Fibroblast of skin of back (primary cell): ENCODE measurements at places on chromosomes 12 and 14.
A peak's percentile ranks its signal among the peaks of the same experiment; 100 is the strongest.

DNA sequence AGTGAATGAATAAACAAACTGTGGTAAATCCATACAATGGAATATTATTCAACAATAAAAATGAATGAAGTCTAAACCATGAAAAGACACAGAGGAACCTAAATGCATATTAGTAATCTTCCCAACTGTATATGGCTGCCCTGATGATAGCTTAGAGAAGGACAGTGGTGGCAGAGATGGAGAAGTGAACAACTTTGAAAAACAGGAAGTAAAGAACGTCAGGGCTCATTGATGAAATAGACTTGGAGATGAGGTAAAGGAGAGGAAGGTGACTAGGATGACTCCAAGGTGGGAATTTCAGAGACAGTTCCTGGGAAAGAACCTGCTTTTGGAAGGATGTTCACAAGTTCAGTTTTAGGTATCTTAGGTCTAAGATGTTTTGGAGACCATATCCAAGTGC, 36.3 kb upstream of the NT5DC3 start:
- no peak for DNase-seq

DNA sequence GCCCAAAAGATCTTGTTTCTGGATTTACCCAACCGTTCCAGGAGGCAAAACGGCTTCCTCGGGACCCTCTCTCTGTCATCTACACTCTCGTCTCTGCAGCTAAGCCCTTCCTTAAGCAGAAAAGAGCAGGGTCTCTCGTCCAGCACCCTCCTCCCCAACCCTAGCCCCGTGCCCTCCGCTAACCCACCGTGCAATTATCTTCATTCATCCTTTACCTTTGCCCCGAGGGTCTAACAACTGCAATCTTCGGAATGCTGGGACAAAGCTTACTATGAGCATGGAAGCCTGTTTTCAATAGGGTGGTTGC, 276 bp upstream of the BMAL2 start:
- DNase-seq, result no peak

DNA sequence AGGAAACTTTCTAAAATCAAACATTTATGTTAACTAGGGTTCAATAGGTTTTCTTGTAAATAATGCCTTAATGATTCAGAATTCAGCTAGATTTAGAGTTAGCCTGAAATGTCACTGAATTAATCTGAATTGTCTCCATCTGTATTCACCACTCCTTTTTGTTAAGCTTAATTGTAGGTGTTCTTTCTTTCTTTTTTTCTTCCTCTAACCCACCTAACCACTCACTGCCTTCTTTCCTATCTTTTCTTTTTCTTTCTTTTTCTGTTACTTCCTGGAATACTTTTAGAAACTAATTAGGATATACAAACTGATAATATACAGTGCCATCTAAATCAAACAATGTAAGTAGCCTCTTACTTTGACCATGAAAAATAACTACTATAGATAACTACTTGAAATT, 29.9 kb downstream of the G2E3 start:
- DNase-seq, result no peak

DNA sequence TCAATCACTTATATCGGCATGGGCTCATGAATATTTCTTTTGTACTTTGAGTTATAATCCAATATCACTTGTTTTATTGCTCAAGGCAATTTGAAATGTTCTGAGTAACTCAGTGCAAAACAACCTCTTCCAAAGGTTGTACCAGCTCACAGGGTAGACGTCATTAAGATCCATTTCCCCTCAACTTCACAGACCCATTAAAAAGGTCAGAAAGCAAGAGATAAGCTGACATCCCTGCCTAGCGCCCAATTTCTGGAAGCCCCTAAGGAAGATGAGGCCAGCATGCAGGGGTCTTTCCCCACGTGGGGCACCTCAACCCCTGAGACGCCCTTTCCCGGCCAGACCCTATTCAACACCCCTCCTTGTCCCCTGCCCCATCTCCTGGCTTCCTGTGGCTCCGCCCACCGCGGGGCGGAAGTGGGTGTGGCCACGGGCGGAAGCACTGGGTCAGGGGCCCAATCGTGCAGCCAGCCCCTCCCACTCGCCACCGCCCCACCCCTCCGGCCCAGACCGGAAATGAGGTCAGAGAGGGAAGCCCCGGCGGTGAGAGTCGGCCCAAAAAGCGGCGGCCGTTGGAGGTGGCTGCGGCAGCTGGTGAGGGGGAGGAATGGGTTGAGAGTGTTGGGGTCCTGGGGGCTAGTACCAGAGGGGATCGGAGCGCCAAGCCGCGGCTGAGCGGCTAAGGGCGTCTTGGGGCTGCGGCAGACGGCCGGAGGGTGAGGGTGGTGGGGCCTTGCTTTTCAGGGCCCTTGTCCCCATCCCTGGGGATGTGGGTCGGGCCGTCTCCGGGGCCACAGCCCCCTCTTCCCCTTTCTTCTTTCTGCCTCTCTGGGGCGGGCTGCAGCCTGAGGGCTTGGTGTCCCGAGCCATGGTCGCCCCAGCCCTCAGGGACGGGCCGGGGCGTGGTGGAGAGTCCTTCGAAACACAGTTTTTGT, at the start of gene GPATCH2L:
Gene GPATCH2L, plus strand, starts transcription at position 525 of the 935 bp plus-strand sequence. CDS start 2,442 bp downstream, outside the sequence.
- DNase-seq, result peak; percentile 91

DNA sequence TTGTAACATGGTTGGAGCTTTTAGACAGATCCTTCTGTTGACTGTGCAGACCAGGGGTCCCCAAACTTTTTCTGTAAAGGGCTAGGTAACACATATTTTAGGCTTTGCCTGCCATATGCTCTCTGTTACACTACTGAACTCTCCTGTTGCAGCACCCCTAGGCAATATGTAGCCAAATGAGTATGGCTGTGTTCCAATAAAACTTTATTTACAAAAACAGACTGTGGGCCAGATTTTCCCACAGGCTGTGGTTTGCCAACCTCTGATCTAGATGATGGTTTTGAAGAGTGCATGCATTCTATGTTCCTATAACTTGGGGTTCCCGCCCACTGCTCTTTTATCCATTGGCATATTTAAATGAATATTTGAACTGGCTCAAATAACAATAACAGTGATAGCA, 180.3 kb upstream of the VASH1 start:
- no peak for DNase-seq

GRCh38 chr14:82488473-82488872, 954.8 kb upstream of the SEL1L start:
- no peak for DNase-seq

GRCh38 chr12:78269620-78270019, 438.9 kb downstream of the NAV3 start:
- DNase-seq, result no peak

- DNase-seq, result peak; percentile 78
Observed at GRCh38 chr12:50087995-50088394, 2.9 kb downstream of the SMARCD1 start.

GRCh38 chr12:90999966-91000365, 4.8 kb downstream of the EPYC start:
- peak; percentile 65 for DNase-seq

DNA sequence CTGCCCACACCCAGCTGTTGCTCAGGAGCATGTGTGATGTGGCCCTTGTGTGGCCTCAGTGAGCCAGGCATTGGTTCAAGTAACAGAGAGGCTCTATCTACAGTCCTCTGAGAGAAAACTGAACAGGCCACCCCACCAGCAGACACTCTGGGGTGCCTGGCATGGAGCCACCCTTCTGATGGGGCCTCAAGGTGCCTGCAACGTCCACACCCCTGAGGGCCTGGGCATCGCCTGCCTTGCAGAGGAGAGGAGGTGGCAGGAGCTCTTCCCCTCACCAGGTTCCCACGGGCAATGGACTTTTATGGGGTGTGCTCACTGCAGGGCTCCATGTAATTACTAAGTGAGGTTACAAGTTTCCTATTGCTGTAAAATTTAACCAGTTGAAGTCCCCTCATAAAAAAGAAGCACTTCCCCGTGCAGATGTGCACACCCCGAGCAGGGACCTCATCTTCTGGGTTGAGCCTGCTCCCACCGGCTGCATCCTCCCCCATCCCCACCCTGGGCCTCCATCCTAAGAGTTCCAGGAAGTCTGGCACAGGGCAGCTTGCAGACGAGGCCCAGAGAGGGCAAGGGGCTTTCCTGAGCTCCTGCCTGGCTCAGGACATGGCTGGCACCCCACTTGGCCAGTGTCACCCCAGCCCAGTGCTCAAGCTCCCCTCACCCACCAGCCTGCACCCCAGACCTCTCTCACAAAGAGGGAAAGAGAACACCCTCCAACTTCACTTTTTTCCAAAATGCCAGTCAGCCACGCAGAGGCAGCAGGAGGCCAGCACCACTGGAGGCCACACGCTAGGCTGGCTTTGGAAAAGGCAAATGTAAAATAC, 270.4 kb upstream of the RTL1 start:
- DNase-seq, result no peak

GRCh38 chr14:104604458-104605449, at the start of gene TMEM179:
TMEM179 (minus strand) TSS chr14:104604772; CDS start chr14:104604741, 31 bp downstream.
- DNase-seq, result peak; percentile 32

- DNase-seq, result no peak
Observed at GRCh38 chr14:100556936-100557505, 30.2 kb downstream of the BEGAIN start.

DNA sequence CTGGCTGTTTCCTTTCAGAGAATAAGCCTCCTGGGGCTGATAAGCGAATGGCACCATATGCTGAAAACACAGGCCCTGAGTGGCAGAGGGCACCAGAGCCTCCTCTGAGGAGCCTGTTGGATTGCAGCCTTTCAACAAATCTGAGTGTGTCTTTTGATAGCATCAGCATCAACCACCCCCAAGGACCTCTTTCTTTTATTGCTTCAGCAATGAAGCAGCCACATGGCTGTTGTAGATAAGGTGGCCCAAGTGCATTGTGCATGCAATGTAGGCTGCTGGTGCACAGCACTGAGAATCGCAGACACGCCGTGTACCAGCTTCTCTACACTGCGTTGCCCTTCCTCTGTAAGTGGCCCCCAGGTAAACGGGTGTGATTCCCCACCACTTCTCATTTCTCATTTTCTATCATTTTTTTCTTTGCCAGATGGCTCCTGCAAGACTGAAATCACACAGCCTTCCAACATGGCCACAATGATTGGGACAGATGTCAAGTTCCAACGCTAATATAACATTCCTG, 191.7 kb downstream of the DAD1 start:
- no peak for DNase-seq

DNA sequence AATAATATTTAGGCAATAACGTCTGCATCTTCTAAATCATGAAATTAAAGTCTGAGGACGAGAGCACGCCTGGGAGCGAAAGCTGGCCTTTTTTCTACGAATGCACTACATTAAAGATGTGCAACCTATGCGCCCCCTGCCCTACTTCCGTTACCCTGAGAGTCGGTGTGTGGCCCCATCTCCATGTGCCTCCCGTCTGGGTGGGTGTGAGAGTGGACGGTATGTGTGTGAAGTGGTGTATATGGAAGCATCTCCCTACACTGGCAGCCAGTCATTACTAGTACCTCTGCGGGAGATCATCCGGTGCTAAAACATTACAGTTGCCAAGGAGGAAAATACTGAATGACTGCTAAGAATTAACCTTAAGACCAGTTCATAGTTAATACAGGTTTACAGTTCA, 19.3 kb downstream of the CKB start:
- no peak for DNase-seq

- DNase-seq, result no peak
Observed at GRCh38 chr14:98634043-98634820, 637.8 kb downstream of the BCL11B start.

DNA sequence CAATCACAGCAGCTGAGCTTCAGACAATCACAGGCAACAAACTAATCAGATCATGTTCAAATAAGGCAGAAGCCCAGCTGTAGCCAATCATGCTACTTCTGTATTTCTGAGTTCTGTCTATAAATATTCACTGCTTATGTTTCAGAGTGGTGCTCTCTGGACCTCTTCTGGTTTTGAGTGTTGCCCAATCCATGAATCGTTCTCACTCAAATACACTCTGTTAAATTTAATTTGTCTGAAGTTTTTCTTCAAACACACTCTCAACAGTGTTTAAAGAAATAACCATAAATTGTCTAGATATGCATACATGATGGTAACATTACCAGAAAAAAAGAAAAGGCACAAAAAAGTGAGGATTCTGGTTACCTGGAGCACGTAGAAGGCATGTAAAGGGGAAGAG, 77.9 kb upstream of the BBS10 start:
- DNase-seq, result no peak

DNA sequence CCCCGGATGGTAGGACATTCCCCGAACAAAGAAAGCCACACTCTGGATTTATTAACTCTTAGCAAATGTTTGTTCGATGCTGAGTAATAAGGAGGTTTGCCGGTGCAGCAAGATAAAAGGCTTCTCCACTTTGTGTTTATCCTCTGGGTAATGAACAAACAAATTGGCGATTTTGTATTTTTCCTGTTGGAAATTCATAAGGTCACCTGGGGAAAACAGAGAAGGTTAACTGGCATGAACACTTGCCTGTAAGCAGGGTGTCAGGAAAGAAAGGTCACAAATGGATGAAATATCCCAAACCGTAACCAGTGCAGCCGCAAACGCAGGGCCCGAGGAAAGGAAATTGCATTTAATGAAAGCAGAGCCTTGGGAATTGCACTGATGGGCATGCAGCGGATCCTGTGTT, 132.8 kb downstream of the RMST start:
- DNase-seq, result no peak

GRCh38 chr14:60197629-60198303, 32.6 kb upstream of the DHRS7 start:
- peak; percentile 48 for DNase-seq

DNA sequence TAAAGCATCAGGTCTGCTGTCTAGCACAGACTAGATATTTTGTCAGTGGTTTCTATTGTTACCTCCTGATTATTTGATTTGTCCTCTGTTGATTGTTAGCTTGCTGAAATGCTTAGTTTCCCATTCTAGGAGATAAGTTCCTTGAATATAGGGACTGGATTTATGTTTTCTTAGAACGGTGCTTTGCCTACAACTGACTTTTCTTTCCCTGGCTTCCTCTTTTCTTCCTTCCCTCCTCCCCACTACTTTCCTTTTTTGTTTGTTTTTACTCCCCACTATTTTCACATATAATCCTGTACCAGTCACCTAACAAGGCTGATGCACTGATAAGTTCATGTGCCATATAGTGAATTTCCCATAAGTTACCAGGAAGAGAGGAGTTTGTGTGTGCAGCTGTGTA, 58.5 kb upstream of the METAP2 start:
- no peak for DNase-seq

DNA sequence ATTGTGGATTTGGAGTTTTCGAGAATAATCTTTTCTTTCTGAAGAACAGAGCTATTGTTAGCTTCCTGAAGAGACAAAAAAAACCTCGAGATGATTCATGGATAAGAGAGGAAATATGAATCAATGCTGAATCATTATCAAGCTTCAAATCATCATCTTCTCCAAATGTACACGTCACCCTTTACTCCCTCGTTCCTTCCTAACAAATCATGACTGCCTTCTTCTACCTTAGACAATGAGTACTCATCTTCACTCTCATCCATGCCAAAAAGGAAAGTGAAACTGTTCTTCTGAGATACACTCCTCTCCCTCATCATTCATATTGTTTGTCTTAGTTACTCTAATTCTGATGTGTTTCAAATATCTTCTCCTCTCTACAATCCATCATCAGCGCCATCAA, 1115.8 kb upstream of the ATXN7L3B start:
- peak; percentile 64 for DNase-seq

GRCh38 chr12:22262309-22262708, 72.2 kb downstream of the ST8SIA1 start:
- no peak for DNase-seq
